Upper lobe of left lung (tissue), 6 donors: ENCODE measurements at places on chromosomes 12 and 14. TPM values are rescaled to one million over a fixed set of nuclear protein-coding genes. Genes with fewer than 3 reads are reported as not detected.

DNA sequence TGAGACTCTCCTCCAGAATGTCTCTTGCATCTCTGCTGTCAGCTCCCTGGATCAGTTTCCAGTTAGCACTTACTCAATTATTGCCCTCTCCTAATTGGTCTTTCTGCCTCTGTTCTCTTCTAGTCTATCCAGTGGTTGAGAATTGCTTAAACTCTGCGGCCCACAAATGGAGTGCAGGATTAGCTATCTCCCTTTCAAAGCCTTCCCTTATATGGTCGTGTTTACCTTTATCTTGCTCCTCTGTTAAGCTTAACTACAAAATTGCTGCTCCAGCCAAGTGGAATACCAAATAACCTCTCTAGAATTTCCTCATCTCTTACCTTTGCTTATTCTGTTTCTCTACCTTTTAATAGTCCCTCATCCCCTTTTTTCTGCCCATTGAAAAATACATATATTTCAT, 132.7 kb downstream of the NRXN3 start:
- no peak for DNase-seq

DNA sequence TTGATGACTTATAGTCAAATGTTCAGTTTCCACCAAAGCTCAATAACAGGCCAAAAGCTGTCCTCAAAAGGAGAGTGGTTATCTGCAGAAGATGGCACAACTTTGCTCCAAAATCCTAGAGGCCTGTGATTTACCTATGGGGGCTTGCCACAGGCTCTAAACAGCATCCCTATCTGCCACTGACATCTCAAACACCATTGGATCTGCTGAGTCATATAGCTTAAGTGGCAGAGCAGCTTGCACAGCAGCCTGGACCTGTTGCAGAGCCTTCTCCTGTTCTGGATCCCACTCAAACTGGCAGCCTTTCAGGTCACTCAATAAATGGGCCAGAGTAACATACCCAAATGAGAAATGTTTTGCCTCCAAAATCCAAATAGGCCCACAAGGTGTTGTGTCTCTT, 60.6 kb upstream of the NAA30 start:
- DNase-seq: no peak

GRCh38 chr12:31370531-31371255, 44.7 kb upstream of the SINHCAF start:
- no peak for DNase-seq

- no peak for DNase-seq
Measured at GRCh38 chr12:115362339-115362976, 678.5 kb upstream of the TBX3 start.

DNA sequence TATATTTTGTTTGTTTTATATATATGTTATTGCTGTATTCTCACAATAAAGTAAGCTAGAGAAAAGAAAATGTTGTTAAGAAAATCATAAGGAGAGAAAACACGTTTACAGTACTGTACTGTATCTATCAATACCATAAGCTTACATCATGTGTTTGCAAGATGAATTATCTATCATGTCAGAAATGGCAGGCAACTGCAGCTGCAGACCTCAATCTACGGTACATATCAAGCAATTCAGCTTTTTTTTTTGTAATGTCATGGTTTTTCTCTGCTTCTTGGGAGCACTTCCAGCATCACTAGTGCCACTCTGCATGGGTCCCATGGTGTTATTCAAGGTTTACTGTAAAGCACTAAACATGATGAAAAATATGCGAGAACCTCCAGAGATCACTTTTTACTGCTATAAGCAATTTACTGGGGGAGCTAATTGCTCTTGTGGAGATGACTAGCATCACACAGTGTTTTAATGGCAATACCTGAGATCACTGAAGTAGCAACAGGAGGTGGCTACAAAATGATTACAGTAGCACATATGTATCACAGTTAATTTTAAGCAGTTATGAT, 9.0 kb upstream of the KRT2 start:
- DNase-seq: no peak

DNA sequence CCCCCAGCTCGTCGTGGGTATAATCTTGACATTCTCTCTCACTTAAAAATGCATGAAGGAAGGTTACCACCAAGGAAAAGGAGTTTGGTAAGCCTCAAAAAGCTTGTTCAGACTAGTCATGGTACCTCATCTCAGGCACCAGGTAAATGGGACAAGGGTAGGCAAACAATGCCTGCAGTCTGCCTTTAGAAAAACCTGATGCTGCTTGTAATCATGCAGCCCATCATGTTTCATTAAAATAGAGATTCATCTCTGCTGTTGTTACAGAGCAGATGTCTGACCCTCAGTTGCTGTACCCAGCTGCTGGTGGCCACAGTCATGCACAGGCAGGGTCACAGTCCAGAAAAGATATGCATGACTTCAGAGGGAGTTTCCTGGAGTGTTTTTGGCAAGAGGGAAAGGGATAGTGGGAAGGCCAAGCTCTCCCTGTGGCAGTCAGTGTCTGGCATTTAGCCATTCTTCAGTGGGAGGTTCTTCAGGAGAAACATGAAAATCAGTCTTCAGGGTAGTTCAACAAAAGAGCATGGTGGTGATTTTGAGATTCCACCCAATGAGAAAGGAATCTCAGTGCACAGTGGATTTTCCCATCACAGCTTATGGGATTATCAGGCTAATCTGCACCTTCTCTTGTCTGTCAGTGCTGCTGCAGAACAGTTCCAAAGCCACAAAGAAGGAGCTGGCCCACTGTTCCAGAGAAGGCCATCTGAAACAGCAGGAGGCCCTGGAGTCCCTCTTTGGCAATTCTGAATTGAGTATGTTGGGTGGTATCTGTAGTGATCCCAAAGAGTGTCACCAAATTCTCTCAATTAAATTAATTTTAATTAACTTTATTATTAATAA, 202.7 kb upstream of the FRMD6 start:
- no peak for DNase-seq

GRCh38 chr12:68876461-68876860, 56.5 kb downstream of the CPM start:
- no peak for DNase-seq

DNA sequence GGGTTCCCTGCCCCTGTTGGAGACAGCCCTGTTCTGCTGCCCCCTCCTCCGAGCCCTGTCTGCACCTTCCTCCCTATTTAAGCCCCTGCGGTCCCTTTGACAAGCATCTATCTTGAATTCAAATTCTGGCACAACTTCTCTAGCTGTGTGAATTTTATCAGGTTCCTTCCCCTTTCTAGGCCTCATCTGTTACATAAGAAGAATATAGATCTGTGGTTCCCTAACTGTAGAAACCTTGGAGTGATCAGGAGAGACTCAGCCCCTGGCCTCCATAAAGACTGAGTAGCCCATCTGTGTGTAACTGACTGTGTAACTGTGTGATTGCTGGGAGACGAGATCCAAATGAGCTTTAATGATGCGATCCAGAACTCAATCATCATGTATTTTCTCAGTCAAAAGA, 13.0 kb upstream of the RACGAP1 start:
- DNase-seq: no peak

GRCh38 chr14:93007225-93007997, 84.5 kb downstream of the CHGA start:
- peak; percentile 68 for DNase-seq

DNA sequence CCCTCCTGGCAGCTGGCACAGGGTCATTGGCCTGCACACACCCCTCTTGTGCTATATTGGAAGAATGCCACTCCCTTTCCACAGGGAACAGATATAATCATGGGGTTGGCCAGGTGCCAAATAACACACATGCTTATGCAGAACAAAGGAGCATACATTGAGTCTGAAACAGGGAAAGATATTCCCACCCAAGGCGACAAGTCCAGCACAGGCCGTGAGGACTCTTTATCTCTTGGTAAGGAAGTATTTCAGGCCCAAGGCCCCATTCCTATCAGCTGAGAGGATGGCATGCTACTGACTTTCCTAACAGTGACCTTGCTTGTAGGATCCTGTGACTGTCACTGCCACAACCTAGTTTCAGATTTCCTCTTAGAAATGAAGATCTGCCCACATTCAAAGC, 59.0 kb upstream of the STXBP6 start:
- DNase-seq: no peak

DNA sequence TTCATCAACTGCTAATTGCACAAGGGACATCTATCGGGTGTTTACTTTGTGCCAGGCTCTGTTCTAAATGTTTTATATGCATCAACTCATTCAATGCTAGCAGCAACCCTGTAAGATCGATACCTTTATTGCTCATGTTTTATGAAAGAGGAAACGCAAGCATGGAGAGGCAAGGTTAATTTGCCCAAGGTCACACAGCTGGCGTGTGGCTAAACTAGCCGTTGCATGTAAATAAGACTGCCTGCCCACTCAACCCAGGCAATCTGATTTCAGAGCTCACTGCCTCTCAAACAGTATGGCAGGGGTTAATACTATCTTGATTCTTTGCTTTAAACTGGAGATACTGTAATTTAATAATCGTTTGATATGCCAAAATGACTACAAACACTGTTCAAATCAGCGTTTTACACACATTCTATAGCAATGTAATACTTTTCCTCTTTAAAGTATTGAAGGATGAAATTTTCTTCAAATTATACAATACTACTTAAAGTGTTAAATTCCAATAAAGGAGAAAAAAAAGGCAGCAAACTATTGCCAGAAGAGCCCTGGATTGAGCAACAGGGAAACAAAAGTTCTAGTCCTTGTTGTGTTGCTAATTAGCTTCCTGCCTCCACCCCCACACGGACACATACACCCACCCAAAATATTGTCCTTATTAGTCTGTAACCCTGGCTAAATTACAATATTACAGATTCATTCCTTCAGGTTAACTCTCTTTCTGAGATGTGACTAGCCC, 39.1 kb upstream of the DHRS7 start:
- DNase-seq: no peak

- no peak for DNase-seq
Measured at GRCh38 chr12:41367726-41368405, 179.7 kb downstream of the PDZRN4 start.

DNA sequence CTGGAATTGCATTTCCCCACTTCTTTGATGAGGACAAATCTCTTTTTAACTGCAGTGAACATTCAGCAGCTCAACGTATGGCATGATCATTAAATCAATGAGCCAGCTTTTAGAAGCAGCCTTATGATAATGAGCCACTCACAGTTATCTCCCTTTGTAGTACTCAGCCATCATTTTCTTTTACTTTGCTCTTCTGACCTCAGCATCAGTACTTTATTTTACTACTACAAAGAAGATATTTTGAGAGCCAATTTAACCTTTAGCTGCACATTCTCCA, 250.0 kb upstream of the CLEC14A start:
- no peak for DNase-seq

Gene TAS2R20
- 6.3 TPM for total RNA-seq

Gene TAPBPL
- total RNA-seq: 58.1 TPM

Gene E2F7
- total RNA-seq: 1.5 TPM

Gene TFCP2
- total RNA-seq: 21.0 TPM

Gene MTA1
- total RNA-seq: 64.8 TPM

Gene TSPAN9
- 62.9 TPM for total RNA-seq

Gene GALNT6
- total RNA-seq: 56.6 TPM
